ENCODE measurements at places on chromosomes 5 and 9. TPM values are rescaled to one million over a fixed set of nuclear protein-coding genes. Genes with fewer than 3 reads are reported as not detected.

Gene F2RL2
- not detected for total RNA-seq

Gene AGXT2
- total RNA-seq: not detected

Gene OR1Q1
- not detected for total RNA-seq

Gene DMRTA1
- not detected for total RNA-seq

Gene WDR38
- not detected for total RNA-seq

Gene LCN6
- total RNA-seq: not detected

Gene GMCL2
- not detected for total RNA-seq

Gene ANKRD18A
- 2.1 TPM for total RNA-seq

Gene FOXD4L3
- total RNA-seq: 0.16 TPM

Gene MCCC2
- 43.1 TPM for total RNA-seq

Gene GPX3
- total RNA-seq: not detected

Gene EPB41L4B
- total RNA-seq: not detected

Gene ITGA1
- 4.6 TPM for total RNA-seq

Gene FOXI1
- total RNA-seq: not detected

Gene PCDHB9
- total RNA-seq: not detected

Gene TYRP1
- not detected for total RNA-seq

Data from T-helper 2 cell treated with Interferon-gamma antibody and Interleukin-4, amounts not matched to agents 100 ng/mL and 5 ng/mL, for 36 hours (primary cell).